HT-29 (cell line): ENCODE measurements at places on chromosomes 5 and 9. TPM values are rescaled to one million over a fixed set of nuclear protein-coding genes. Genes with fewer than 3 reads are reported as not detected.

Gene FBP2
- total RNA-seq = not detected in 2 replicates

Gene IL5
- total RNA-seq = not detected in 2 replicates

Gene BARX1
- not detected in 2 replicates for total RNA-seq

Gene BHMT2
- total RNA-seq = not detected in 2 replicates

Gene KCTD16
- 0.31 TPM in 1 of 2 replicates, not detected in the other for total RNA-seq

Gene FCHSD1
- 24.3 and 30.6 TPM in 2 replicates for total RNA-seq

Gene GRIA1
- not detected in 2 replicates for total RNA-seq

Gene PLPP7
- not detected in 2 replicates for total RNA-seq

Gene CARTPT
- not detected in 2 replicates for total RNA-seq
